ENCODE measurements at places on chromosomes 12 and 14.

DNA sequence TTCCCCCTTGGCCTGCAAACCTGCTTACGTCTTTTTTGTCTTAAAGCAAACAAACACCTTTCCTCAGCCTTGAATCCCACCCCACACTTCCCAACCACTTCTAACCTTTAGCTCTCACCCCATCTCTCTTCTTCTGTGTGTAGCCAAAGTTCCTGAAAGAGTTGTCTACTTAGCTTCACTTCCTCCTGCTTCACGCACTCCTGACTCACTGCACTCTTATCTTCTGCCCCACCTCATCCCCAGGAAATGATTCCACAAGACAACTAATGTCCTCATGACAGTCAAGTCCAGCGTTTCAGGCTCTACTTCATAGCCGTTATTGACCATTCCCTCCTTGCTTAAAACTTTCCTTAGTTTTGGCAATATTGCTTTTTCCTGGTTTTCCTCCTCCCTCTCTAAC lies 22.4 kb downstream of the EIF2B2 start:
- DNase-seq, result no peak

DNA sequence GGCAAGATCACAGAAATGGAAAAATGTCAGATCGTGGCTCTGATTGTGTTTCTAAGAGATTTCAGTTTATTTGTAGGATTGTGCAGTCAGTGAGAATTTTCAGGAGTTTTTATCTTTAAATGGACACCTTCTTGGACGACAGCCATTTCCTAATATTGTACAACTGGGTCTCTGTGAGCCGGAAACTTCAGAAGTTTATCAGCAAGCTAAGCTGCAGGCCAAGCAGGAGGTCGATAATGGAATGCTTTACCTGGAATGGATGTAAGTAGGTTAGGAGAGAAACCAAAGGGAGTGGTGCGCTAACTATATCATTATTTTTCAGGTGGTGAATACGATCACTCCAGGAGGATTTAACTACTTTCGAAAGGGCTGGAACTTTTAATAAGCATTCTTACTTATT lies 26.4 kb downstream of the APAF1 start:
- DNase-seq, result no peak

- no peak for DNase-seq
Observed at GRCh38 chr12:97763113-97763512, 300.5 kb downstream of the RMST start.

- DNase-seq, result no peak
Observed at GRCh38 chr12:126944684-126945083, 1322.3 kb upstream of the TMEM132C start.

GRCh38 chr14:52006361-52006760 lies 17.0 kb downstream of the RTRAF start:
- no peak for DNase-seq

DNA sequence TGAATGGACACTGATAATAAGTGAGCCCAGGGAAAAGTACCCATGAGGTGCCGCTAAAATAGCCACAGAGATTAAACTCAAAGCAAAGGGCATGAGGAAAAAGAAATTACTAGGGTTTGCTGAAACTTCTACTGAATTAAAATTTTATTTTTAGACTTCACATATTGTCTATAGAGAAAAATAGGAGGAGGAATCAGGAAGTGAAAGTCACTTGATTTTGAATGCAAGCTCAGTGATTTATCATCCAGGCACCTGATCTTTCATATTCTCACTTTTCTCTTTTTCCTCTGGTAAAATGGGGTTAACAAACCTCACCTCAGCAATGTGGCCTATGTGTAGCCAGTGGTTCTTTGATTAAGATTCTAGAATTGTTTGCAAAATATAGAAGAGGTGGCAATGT lies 479.8 kb downstream of the BCL11B start:
- DNase-seq, result no peak

DNA sequence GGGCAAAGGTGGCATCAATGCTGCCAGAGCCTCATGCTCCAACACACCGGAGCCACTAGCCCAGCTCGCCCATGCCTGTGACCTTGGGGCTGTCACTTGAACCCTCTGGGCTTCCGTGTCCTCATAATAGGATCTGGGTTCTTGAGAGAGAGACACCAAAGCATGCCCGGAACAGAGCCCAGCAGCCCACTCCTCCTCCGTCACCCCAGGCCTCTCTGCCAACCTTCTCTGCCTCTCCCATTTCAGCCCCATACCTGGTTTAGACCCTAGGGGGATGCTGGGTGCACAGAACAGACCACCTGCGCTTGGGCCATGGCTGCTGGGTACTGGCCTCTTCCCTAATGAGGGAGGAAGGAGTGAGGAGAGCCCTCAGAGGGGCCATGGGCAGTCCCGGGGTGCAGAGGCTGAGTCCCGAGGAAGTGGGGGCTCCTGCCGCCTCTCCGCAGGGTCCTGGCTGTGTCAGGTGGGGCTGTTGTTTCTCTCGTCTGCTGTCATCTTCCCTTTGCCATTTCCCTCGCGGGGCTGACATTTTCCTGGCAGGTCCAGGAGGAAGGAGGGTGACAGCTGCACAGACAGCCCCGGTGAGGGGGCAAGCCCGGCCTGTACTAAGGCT lies 172.4 kb upstream of the RTL1 start:
- no peak for DNase-seq

DNA sequence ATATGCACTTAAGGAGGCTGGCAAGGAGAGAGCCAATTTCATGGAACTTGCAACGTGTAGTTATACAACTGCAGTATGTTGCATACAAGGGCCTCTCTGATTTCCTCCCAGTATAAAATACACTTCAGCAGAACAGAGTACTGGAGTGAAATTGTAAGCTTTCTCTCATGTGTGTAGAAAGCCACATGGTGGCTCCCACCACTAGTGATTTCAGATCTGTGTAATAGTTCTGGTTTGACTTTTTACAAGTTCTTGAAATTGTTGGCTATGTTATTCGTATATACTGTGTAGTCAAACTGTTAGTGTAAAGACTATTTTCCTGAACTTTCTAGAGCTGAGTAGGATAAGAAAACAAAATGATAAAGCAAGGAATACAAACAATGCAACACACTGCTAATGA lies 16.4 kb upstream of the LMO3 start:
- DNase-seq, result no peak

DNA sequence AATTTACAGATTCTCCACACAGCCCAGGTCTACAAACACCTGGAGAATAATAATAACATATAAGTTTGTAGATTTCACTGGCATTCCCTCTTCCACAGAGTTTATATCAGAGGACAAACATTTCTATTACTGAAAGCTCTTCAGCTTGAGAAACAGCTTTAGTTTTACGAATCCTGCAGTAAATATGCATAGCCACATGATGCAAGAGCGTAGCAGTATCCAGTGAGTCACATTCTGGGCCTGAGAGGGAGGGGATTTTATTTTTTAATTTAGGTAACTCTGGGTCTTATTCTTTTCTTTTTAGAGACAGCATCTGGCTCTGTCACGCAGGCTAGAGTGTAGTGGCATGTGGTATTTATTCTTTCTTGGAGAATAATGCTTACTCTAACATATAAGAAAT lies 1002.8 kb downstream of the TRHDE start:
- DNase-seq, result no peak

DNA sequence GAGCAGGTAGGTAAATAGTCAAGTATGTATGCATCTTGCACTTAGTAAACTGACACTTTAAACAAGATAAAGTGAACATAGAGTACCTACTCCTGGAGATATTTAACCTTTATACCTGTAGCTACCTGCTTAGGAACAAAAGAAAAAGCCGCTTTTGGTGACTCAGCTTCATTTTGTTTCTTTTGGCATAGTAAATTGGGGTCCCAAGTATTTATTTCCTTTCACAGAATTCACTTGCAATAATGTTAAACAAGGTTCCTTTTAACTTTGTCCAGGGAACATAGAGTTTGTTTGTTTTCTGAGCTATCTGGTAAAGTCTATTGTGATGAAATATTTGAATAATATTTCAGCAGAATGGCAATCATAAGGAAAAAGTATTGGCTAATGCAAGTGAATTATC lies 20.0 kb downstream of the SLCO1B3 start:
- DNase-seq, result no peak

- DNase-seq, result peak; percentile 46
Observed at GRCh38 chr14:35140718-35141581, 18.6 kb downstream of the PRORP start.

GRCh38 chr14:61365667-61366212 lies 44.4 kb downstream of the PRKCH start:
- DNase-seq, result no peak

GRCh38 chr12:13864081-13864673 lies 117.2 kb downstream of the GRIN2B start:
- DNase-seq, result peak; percentile 22

GRCh38 chr14:99272632-99272898 lies 568 bp upstream of the BCL11B start:
- DNase-seq, result no peak

DNA sequence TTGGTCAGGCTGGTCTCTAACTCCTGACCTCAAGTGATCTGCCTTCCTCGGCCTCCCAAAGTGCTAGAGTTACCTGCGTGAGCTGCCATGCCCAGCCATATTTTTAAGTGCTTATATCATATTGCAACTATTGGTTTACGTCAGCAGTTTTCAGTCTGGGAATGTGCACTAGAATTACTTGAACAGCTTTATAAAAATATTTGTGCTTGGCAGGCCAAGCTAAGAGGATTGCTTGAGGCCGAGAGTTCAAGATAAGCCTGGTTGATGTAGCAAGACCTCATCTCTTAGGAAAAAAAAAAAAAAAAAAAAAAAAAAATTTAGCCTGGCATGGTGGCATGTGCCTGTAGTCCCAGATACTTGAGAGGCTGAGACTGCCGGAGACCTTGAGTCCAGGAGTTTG lies 17.1 kb downstream of the KIAA0586 start:
- DNase-seq, result no peak

GRCh38 chr12:120263748-120264085 lies 1.8 kb downstream of the PXN start:
- DNase-seq, result no peak

GRCh38 chr14:101126731-101127130 lies 223.2 kb upstream of the RTL1 start:
- DNase-seq, result no peak

GRCh38 chr12:68374307-68374982 lies 42.3 kb upstream of the MDM1 start:
- no peak for DNase-seq

DNA sequence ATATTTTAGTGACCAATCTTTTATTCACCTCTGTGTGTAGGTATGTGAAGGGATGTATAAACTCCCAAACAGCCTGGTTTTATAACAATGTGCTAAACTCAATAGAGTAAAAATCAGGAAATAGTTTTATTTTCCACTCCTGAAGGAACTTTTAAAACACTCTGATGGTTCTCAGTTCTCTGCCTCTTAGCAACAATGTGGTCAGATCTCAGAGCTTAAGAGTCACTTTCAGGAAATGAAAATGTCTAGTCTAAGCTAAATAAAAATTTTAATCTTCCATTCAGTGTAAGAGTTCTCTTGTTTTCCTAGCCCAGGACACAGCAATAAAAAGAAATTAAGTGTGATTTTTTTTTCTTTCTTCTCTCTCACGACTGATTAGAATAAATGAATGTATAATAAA lies 718.0 kb downstream of the C12orf50 start:
- no peak for DNase-seq

DNA sequence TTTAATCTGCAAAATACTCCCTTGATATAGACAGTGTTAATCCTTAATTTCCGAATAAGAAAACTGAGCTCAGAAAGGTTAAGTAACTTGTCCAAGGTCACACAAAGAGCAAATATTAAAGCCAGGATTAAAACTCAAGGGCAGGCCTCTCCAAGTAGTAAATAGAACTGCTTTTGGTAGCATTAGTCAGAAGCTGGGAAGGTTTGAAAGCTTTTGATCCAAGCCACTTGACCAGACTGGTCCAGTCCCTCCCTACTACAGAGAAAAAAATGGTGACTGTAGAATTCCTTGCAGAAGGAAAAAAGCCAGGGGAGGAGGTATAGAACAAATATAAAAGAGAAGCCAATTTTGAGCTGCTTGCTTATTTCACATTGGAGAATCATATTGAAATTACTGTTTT lies 111.5 kb downstream of the NT5DC3 start:
- no peak for DNase-seq

GRCh38 chr14:24426150-24426911 lies 3.1 kb downstream of the CBLN3 start:
- no peak for DNase-seq

DNA sequence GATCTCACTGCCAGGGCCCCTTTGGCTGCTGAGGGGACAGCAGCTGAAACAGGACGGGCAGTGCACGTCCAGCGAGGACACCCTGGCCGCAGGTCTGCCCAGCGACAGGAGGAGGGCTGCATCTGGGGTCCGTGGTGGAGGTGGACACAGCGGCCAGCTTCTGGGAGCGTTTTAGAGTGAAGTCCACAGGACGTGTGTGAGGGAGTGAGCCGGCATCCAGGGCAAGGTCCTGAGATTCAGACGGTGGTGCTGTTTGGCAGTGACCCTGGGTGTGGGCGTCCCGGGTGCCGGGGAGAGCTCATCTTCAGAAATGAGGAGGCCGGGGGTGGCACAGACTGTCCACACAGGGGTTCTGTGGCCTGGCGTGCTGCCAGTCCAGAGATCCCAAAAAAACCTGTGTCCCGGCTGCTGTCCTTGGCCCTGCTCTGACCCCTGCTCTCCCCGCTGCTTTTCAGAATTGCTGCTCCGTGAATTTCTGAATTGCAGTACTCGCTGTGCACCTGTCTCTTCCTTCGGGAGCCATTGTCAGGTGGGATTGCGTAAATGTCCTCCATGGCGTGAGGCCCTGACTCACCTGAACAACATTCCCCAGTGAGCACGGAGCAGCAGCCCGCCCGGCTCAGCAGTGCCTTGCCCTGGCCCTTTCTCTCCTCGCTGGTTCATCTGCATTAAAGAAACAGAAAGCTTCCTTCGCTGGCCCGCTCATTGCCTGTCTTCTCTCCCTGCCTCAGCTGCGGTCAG lies 183.5 kb upstream of the C14orf180 start:
- no peak for DNase-seq

DNA sequence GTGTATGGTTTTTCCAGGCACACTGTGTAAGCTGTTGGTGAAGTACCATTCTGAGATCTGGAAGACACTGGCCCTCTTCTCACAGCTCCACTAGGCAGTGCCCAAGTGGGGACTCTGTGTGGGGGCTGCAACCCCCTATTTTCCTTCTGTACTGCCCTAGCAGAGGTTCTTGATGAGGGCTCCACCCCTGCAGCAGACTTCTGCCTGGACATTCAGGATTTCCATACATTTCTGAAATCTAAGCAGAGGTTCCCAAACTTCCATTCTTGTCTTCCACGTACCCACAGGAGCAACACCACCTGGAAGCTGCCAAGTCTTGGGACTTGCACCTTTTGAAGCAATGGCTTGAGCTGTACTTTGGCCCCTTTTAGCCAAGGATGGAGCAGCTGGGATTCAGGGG lies 85.2 kb upstream of the PRMT8 start:
- no peak for DNase-seq

All from stimulated activated naive CD4-positive, alpha-beta T cell (primary cell).